ENCODE measurements at places on chromosomes 6 and 20.

- peak overlapping the region; percentile 66 for H3K27ac ChIP-seq
- peak overlapping the region; percentile 95 for H3K4me3 ChIP-seq
- peak; percentile 75 for DNase-seq
- H3K36me3 ChIP-seq: no peaks in the 10 kb centered on the region
Observed at GRCh38 chr6:149566410-149567193, 427 bp downstream of the GINM1 start.

- no peak overlapping the region for H3K4me3 ChIP-seq
- DNase-seq: no peak
- no peaks in the 10 kb centered on the region for H3K36me3 ChIP-seq
- H3K27me3 ChIP-seq: no peaks in the 10 kb centered on the region
Observed at GRCh38 chr20:47863315-47863965, 78.2 kb upstream of the SULF2 start.

DNA sequence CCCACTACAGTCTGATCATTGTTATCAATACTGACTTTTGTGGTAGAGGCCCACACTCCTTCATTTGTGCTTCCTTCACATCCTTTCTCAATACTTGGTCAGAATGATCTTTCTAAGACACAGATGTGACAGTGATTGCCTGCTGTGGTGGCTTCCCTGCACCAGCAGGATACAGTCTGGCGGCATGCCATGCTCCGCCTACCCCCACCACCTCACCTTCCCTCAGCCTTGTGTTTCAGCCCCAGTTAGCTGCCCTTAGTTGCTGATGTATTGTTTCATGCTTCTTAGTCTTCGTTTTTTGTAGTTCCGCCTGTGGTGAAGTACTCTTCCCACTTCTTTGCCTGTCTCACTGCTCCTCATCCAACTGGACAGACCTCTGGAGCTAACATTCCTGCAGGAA is 10.9 kb downstream of the LRRC1 start:
- peaks cover 15% of the 10 kb centered on the region for H3K4me1 ChIP-seq
- no peaks in the 10 kb centered on the region for H3K27me3 ChIP-seq
- peak; percentile 36 for DNase-seq

GRCh38 chr6:146775220-146775619 is 176.4 kb downstream of the ADGB start:
- DNase-seq: no peak
- no peak overlapping the region for H3K27ac ChIP-seq
- no peaks in the 10 kb centered on the region for H3K4me1 ChIP-seq
- no peaks in the 10 kb centered on the region for H3K36me3 ChIP-seq
- no peaks in the 10 kb centered on the region for H3K27me3 ChIP-seq

GRCh38 chr20:9889270-9889981 is 50.5 kb upstream of the PAK5 start:
- H3K36me3 ChIP-seq: no peaks in the 10 kb centered on the region
- no peak for DNase-seq
- no peak overlapping the region for H3K27ac ChIP-seq

DNA sequence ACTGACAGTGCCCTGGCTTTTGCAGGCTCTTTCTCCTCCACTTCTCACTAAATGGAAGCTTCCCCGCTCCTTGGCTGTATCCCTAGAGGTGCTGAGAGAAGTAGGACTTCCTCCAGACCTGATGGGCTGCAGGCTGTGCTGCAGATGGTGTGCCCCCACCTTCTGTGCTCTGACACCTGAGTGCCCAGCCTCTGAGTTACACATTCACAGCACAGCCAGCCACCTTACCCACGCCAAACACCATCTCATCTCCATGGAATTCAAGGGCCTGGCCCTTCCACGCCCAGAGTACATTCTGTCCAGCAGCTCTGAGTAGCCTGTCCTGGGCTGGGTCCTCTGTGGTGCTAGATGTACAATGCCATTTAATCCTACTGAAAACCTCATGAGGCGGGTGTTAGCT is 5.3 kb downstream of the SFTA2 start:
- H3K4me1 ChIP-seq: no peaks in the 10 kb centered on the region
- H3K27ac ChIP-seq: no peak overlapping the region
- DNase-seq: no peak
- H3K36me3 ChIP-seq: no peaks in the 10 kb centered on the region
- H3K4me3 ChIP-seq: no peak overlapping the region
- H3K27me3 ChIP-seq: no peaks in the 10 kb centered on the region

DNA sequence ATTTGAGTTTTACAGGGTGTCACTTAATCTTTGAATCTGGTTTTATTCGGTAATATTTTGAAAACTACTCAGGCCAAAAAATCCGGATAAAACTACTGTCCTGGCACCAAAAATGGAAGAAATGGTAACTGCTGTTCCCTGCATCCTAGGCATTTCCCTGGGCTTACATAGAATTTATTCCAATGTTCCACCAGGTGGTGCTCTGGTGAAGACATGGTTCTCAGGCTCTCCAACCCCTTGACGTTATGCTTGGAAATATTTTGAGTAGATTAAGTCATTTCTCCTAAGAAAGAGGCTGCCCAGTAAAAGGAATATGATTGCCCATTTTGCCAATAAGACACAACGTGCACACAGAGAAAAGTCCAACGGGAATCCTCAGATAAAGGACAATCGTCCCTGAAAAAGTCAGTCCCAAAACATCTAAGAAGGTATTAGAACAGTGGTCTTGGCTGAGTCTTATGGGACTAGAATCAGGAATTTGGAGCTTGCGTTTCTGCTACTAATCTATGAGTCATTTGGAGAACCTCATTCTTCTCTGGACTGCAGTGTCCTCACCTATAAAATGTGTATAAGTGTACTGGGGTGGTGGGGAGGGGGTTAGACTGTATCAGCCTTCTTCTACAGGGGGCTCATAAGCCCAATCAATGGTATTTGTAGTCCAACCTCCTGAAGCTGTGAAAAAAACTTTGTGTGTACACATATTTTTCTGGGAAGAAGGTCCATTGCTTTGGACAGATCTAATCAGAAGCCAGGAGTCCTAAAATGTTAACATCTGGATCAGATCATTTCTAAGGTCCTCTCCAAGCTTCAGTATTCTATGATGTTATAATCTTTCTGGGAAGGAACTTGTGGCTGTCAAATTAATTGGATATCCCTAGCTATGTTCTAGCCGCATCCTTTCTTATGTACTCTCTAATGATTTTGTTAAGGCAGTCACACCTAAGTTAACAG is 131.0 kb upstream of the BMP2 start:
- H3K4me1 ChIP-seq: no peaks in the 10 kb centered on the region
- no peaks in the 10 kb centered on the region for H3K27me3 ChIP-seq
- DNase-seq: peak; percentile 54
- H3K4me3 ChIP-seq: no peak overlapping the region
- H3K36me3 ChIP-seq: no peaks in the 10 kb centered on the region
- H3K27ac ChIP-seq: no peak overlapping the region

- H3K4me3 ChIP-seq: no peak overlapping the region
- no peak overlapping the region for H3K27ac ChIP-seq
- no peak for DNase-seq
- H3K27me3 ChIP-seq: no peaks in the 10 kb centered on the region
- no peaks in the 10 kb centered on the region for H3K36me3 ChIP-seq
Observed at GRCh38 chr20:56440346-56441007, 27.9 kb upstream of the RTF2 start.

GRCh38 chr6:167588181-167588919 is 238.4 kb upstream of the AFDN start:
- H3K4me3 ChIP-seq: no peak overlapping the region
- H3K4me1 ChIP-seq: no peaks in the 10 kb centered on the region
- H3K27me3 ChIP-seq: no peaks in the 10 kb centered on the region
- no peaks in the 10 kb centered on the region for H3K36me3 ChIP-seq
- no peak for DNase-seq

DNA sequence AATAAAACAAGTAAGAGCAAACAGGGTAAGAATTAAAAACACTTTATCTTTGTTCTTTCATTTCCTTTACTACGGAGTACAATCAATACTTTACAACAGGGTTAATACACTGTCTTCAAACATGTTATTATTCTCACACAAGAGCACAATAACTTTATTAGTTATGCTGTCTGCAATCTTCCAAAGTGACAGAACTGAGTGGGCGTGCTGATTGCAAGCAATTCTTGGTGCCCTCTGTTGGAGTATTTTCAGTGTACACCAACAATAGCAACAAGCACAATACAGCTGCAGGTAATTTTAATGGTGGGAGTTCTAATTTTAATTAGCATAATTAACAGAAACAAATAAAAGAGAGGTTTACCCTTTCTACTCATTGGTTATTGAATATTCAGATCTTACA is 33.9 kb upstream of the PTPRK start:
- H3K4me3 ChIP-seq: no peak overlapping the region
- no peaks in the 10 kb centered on the region for H3K27me3 ChIP-seq
- no peak overlapping the region for H3K27ac ChIP-seq
- H3K4me1 ChIP-seq: no peaks in the 10 kb centered on the region
- H3K36me3 ChIP-seq: no peaks in the 10 kb centered on the region

DNA sequence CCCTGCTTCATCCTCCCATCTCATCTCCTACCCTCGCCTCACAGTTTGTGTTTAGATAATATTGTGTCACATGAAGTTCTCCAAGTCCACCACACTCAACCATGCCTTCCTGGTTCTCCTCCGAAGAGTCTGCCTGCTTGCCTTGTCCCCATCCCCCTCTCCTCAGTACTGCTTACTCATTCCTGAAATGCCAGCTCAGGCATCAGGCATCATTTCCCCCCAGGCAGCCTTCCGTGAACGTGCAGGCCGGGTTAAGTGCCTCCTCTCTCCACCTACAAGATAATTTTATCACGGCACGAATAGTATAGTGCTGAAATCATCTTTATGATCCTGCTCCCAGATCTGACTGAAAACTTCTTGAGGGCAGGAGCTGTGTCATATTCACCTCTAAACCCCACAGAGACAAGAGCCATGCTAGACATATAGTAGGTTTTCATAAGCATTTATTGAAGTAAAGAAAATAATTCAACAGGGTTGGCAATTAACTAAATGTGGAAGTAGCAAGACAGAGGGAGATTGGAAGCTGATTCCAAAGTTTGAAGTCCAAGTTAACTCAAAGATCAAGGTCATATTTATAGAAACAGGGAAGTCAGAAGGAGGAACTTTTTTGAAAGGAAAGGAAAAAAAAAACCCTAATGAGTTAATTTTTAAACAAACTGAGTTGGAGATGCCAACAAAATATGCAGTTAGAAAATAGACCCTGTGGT is 48.7 kb upstream of the BMP2 start:
- H3K4me3 ChIP-seq: no peak overlapping the region
- H3K36me3 ChIP-seq: no peaks in the 10 kb centered on the region
- H3K27me3 ChIP-seq: no peaks in the 10 kb centered on the region
- no peaks in the 10 kb centered on the region for H3K4me1 ChIP-seq
